ENCODE measurements at places on chromosomes 7 and 10. TPM values are rescaled to one million over a fixed set of nuclear protein-coding genes. Genes with fewer than 3 reads are reported as not detected.

Gene ENTPD1
- 1.7 TPM for total RNA-seq

Gene VSTM4
- not detected for total RNA-seq

Gene ECHS1
- total RNA-seq: 232 TPM

DNA sequence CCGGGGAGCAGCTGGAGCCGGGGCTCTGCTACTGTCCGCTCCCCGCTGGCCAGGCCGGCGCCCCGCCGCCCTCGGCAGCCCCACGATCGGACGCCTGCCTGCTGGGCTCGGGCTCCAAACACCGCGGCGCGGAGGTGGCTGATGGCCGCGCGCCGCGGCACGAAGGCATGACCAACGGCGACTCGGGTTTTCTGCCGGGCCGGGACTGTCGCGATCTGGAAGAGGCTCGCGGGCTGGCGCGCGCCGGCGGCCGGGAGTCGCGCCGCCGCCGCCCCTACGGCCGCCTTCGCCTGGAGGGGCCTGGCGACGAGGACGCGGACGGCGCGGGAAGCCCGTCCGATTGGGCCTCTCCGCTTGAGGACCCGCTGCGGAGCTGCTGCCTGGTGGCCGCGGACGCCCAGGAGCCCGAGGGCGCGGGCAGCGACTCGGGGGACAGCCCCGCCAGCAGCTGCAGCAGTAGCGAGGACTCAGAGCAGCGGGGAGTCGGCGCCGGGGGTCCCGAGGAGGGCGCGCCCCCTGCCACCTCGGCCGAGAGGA, 570 bp downstream of the TBC1D12 start:
- H3K4me1 ChIP-seq: peaks cover 42% of the 10 kb centered on the region
- peak overlapping the region; percentile 97 for H3K4me3 ChIP-seq
- no peak overlapping the region for H3K27ac ChIP-seq
- no peak for DNase-seq
- H3K36me3 ChIP-seq: no peaks in the 10 kb centered on the region

- no peak overlapping the region for H3K4me3 ChIP-seq
- DNase-seq: no peak
- peaks cover 1% of the 10 kb centered on the region for H3K27me3 ChIP-seq
- no peaks in the 10 kb centered on the region for H3K36me3 ChIP-seq
- peaks cover 12% of the 10 kb centered on the region for H3K4me1 ChIP-seq
These were observed 32.3 kb upstream of the WDFY4 start for GRCh38 chr10:48652344-48652743.

DNA sequence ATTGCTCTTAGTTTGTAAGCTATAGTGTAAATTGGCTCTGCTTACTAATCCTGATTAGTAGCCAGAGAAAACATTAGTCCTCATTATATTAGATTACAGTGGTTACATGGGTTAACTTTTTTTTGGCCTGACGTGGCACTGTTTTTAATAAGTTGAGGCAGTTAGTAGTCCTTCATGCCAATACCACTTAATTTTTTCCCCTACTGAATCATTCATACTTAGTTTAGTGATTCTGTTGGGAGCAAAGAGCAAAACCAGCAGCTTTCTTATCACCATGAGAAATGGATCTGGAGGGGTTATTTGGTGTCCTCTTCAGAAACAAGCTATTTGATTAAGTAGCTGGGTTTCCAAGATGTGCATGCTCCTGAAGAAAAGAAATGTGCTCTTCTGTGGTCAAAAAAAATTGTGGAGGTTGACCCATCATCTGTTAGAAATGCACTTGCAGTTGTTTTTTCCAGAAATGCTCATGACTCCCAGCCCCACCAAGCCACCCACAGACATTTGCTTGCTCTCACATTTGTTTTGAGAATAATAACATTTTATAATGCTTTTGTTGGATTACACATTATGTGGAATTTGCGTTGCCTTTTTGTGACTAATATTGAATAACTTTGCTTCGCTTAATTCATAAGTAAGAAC, 258.5 kb downstream of the HDAC9 start:
- DNase-seq: no peak
- no peak overlapping the region for H3K4me3 ChIP-seq
- H3K36me3 ChIP-seq: no peaks in the 10 kb centered on the region
- no peaks in the 10 kb centered on the region for H3K27me3 ChIP-seq
- H3K27ac ChIP-seq: no peak overlapping the region
- no peaks in the 10 kb centered on the region for H3K4me1 ChIP-seq

GRCh38 chr7:151336027-151336708, 5.4 kb upstream of the NUB1 start:
- no peak overlapping the region for H3K27ac ChIP-seq
- no peaks in the 10 kb centered on the region for H3K27me3 ChIP-seq
- no peaks in the 10 kb centered on the region for H3K4me1 ChIP-seq
- DNase-seq: no peak
- no peak overlapping the region for H3K4me3 ChIP-seq

DNA sequence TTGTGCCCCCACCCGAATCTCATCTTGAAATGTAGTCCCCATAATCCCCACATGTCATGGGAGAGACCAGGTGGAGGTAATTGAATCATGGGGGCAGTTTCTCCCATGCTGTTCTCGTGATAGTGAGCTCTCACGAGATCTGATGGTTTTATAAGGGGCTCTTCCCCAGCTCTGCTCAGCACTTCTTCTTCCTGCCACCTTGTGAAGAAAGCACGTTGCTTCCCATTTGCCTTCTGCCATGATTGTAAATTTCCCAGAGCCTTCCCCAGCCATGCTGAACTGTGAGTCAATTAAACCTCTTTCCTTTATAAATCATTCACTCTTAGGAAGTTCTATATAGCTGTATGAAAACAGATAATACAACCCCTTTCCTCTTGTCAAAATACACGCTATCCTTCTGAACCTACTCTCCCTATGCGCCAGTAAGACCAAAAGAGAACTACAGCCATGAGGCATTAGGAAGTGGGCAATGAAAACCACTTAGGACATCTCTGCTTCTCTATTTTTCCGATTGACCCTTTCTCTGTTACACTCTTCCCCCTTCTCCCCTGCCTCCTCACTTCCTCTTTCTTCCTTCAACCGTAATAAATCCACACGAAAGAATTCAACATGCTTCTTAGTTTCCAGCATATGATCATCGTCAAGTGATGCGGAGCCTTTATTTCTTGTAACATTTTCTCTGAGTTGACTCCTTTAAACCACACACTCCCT, 101.2 kb upstream of the WDR11 start:
- H3K27me3 ChIP-seq: no peaks in the 10 kb centered on the region
- no peaks in the 10 kb centered on the region for H3K36me3 ChIP-seq
- DNase-seq: no peak

GRCh38 chr10:13787015-13787421, 200.3 kb downstream of the PRPF18 start:
- no peak overlapping the region for H3K27ac ChIP-seq
- DNase-seq: no peak
- H3K4me1 ChIP-seq: no peaks in the 10 kb centered on the region

- H3K27ac ChIP-seq: no peak overlapping the region
- H3K4me3 ChIP-seq: no peak overlapping the region
- H3K36me3 ChIP-seq: no peaks in the 10 kb centered on the region
- DNase-seq: no peak
- no peaks in the 10 kb centered on the region for H3K4me1 ChIP-seq
- no peaks in the 10 kb centered on the region for H3K27me3 ChIP-seq
These were observed 107.9 kb downstream of the HIBADH start for GRCh38 chr7:27554826-27555225.
